ENCODE measurements at places on chromosomes 1 and 21.

DNA sequence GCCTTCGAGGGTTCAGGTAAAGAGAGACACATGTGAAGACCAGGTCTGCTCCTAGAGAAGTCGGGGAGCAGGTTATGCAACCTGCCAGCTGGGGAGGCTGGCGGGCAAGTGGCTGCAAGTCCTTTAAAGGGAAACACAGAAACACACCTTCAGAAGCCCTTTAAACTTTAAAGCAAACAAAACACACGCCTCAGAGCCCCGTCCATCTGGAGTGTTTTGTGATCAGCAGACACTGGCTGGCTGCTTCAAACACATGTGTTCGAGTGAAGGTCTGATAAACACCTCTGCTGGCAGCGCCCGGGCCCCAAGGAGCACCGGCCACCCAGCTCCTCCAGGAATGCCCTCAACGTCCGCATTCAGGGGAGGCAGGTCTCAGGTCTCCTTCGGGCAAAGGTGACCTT lies 15.2 kb downstream of the RIPK4 start:
- DNase-seq = no peak

- peak; percentile 91 for DNase-seq
These were observed at the start of gene ADGRL2 for GRCh38 chr1:81800695-81801650. Gene ADGRL2, plus strand, starts transcription at chr1:81800934. Its CDS starts 36,051 bp downstream, at chr1:81836985.

DNA sequence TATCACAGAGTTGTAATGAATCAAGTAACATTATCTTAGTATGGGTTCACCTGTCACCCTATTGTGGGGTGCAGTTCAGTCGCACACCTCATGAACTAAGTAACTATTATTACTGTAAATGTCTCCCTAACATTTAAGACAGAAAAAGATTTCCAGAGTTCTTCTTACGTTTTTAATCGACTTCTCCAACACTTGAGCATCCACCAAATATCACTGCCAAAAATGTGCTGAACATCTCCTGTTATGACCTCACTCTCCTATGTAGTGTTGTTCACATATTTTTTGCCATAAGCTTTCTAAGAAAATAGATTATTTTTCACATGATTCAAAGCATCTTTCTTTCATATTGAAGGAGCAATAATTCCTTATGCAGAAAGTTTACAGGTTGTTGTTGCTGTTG lies 1.3 kb downstream of the TTLL7 start:
- no peak for DNase-seq

GRCh38 chr21:46608672-46609111 lies 3.8 kb upstream of the S100B start:
- DNase-seq = no peak

GRCh38 chr1:36576551-36577110 lies 93.9 kb upstream of the CSF3R start:
- no peak for DNase-seq

DNA sequence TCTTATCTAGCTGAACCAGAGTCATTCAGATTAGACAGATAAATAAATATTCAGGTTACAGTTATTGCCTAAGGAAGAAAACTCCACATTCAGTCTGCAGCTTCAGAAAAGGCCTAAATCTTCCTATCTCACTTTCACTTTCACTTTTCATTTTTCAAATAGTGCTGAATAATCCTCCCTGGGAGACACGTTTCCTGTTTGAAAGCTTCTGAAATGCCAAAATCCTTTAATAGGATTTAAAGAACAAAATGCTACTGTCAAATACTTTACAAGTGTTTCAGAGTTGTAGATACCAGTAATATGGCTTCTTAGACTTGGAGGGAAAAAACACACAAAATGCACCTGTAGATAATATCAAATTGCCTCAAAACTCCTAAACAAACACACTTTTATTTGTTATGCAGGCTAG lies 3.9 kb downstream of the PSMB2 start:
- peak; percentile 53 for DNase-seq

DNA sequence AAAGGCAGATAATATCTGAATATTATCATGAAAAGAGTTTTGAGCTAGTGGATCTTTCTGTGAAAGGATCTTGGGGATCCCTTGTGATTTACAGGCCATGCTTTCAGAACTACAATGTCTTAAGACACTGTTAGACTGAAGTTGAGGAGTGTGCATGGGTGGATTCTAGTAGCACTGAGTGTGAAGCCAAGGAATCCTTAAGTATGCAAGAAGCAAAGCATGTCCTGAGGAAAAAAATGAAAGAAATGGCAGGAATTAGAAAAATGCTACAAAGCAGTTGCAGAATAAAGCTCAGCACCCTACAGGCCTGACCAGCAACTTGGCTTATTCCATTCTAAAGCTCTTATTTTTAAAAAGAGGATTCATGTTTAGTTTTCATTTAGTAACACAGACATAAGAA lies 11.9 kb downstream of the STX6 start:
- DNase-seq = peak; percentile 82

DNA sequence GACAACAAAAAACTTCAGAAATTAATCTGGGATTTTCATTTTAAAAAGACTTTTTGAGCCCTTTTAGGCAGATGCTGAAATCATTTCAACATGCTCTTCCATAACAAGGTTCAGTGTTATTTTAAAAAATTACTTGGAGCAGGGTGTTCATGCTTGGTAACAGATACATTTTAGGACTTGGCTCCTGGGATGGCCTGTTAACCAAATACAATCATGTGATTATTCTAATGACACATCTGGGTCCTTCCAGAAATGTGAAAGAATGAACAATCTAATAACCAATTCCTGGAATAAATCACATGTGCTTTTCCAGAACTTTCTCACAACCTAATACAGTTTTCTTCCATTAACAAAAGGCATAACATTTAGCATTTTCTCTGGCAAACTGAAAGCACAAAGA lies 379.8 kb upstream of the RUNX1 start:
- peak; percentile 9 for DNase-seq

DNA sequence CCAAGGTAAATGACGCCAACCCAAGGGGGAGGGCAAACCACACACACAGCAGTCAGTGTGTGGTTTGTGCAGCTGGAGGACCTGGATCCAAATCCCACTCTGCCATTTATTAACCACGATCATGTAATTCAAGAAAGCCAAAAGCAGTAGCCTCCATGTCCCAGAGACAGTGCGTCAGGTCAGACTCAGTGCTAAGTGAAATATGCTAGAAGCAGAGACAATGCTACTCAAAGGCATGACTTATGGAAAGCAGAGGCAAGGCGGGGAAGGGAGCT lies 13.6 kb downstream of the TTC39A start:
- DNase-seq = no peak

- no peak for DNase-seq
These were observed 2129.8 kb downstream of the NCAM2 start for GRCh38 chr21:23127973-23128372.

DNA sequence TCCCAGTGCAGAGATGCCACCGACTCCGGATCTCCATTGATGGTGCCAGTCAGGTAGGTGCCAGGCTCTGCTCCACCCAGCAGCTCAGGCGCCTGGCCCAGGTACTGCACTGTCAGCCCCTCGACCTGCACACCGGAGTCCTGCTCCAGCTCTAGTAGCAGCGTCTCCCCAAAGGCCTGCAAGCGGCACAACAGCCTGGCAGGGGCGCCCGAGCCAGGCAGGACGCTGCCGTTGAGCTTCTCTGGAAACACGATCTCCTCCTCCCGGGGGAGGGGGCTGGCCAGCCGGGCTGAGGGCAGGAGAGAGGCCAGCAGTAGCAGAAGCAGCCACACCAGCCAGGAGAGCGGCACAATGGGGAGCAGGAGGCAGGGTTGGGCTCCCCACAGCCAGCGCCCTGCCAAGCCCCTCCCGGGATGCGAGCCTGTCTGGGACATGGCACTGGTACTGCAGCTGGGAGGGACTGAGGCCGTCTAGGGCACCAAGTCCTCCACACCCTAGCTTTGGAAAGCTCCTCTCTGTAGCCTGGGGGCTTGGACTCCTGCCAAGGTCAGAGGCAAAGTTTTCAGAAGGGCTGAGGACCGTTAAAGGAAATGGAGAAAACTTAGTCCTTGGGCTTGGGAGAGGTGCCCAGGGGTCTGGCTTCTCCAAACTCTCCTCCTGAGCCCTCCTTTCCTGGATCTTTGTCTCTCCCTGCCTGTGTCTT lies 509 bp downstream of the ADAMTS4 start:
- peak; percentile 54 for DNase-seq

DNA sequence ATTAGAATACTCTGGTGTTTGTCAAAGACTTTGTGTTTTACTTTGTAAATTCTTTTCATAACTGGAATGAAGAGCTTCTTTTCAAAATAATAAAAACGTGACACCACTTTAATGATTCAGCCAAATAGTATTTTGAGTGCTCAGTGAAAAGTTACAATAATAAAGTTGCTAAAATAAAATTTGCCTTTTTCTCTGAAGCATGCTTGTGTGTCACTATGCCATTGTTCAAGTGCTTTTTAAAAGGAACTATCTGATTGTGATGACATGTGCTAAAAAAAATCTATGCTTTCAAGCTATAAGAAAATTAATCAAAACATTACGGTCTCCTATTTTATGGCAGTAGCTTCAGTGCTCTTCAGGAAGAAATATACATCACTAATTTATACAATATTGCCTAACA lies 1290.5 kb upstream of the B3GALT2 start:
- peak; percentile 80 for DNase-seq

DNA sequence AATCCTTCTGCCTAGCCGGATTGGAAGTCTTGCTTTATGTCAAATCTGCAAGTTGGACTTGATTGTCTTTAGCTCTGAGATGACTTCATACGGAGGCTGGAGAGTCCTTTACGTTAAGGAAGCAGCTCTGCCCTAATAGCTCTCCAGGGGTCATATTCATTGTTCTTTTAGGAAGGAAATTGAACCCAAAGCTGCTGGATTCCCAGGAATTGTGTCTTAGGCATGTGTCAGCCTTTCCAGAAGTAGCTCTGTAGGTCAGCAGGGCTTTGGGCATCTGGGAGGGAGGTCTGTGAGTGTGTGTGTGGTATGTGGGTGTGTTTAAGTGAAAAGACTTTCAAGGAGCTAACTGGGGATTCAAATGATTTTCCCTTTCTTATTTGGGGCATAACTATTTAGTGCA lies 82.4 kb downstream of the ABCA4 start:
- peak; percentile 74 for DNase-seq

- DNase-seq = no peak
These were observed 11.2 kb upstream of the HMGB4 start for GRCh38 chr1:33852711-33853110.

DNA sequence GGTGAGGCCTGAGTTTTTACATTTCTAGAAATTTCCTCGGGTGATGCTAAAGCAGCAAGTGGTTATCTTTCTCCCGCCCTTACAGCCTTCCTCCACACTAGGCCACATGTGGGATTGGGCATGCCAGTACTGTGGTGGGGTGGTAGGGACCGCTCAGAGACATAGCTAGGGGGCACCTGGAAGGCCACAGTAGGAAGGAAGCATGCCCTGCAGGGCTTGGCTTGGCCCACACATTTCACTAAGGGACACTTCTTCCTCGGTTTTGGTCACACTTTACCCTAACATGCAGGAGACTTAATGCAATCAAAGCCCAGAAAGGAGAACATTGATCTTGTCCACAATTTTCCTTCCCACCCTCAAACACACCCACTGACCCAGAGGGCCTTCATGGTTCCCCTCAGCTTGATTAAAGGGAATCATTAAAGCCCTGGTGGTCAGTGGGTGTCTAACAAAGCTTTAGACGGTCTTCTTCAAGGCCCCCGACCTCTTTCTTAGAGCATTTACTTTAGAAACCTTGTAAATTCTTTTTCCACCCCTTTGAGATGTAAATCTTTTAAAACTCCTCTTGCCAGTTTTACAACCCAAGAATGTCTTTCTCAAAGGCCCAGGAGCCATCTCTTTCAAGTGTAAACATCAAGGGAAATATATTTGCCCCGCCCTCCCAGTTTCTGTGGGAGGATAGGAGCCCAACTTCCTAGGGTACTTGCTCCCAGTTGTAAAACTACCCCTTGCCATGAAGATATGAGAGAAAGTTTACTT lies 246.4 kb upstream of the PTBP2 start:
- no peak for DNase-seq

DNA sequence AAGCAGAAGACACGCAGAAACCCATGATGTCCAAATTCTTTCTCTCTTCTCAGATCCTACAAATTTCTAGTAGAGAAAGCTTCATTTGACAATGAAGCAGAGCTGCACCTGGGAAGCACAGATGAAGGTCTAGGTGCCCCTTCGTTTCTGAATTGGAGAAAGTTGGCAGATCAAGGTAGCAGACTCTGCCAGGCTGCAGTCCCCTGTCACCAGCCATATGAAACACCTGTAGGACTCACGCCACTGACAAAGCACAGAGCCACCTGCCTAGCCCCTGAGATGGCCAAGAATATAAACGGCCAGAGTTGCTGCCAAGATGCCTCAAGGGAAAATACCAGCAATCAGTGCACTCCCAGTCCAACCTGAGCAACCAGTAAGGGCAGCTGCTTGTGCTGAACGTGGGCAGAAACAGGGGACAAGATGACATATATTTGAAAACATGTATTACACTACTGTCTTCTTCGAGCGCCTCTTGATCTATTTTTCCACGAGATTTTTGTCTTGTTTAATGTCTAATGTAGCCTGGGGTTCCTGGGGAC lies 20.6 kb upstream of the PLEKHA6 start:
- DNase-seq = no peak

DNA sequence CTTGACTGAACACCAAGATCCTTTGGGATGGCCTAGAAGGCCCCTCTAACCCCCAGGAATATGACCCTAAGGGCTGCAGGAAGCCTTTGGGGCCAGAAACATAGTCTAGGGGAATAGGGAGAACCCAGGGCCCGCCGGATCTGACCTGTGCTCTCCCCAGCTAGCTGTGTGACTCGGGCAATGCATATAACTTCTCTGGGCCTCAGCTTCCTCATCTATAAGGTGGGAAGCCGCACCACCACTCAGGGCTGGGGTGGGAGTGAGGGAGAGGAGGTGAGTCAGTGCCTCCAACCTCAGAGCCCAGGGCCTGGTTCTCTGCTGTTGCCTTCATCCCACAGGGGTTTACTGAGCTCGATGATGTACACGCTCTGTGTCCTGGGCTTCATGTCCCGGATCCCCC lies 434.4 kb downstream of the PTPRU start:
- DNase-seq = no peak

DNA sequence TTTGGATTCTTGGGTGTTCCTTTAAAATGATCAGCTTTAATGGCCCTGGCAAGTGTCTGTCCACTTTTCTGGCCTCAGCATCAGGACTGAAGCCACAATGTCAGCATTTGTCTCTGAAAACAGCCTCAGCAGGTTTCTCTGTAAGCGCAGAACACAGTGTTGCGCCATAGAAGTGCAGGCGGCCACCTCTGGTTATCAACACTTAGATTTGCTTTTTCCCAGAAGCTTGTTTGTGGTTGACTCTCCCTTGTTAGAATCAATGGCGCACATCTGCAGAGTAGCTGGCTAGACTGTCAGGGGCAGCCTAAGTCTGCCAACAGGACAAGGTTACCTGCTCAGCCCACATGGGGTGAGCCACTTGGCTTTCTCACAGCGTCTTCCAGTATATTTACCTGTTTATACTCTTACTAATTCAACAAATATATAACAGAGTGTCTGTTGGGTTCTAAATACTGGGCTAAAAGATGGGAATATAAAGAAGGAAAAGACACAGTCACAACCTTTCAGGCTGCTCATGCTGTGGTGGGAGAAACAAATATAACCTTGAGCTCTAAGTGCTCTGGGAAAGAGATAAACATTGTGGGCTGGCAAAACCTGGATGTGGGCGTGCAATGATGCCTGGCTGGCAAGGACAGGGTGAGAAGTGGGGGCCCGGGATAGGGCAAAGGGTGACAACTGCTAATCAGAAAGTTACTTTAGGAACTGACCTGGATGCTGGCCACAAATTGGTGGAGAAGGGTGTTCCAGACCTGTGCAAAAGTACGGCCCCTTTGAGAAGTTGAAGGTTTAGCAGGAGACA lies 149.3 kb upstream of the KIAA0040 start:
- no peak for DNase-seq
